ENCODE measurements at places on chromosomes 1 and 21. TPM values are rescaled to one million over a fixed set of nuclear protein-coding genes. Genes with fewer than 3 reads are reported as not detected.

The RHBDL2 gene
- not detected for total RNA-seq

The SLC26A9 gene
- 0.23 TPM for total RNA-seq

The DSTYK gene
- 7.4 TPM for total RNA-seq

The AMY1C gene
- not detected for total RNA-seq

The SHISAL2A gene
- total RNA-seq, result not detected

The FBXO2 gene
- 0.12 TPM for total RNA-seq

All from glomerular endothelial cell (primary cell).